SJSA1 (cell line): ENCODE measurements at places on chromosomes 2 and 18. TPM values are rescaled to one million over a fixed set of nuclear protein-coding genes. Genes with fewer than 3 reads are reported as not detected.

- no peak overlapping the region for H3K4me3 ChIP-seq
- peak overlapping the region; percentile 83 for H3K27ac ChIP-seq
- no peak for DNase-seq
- H3K27me3 ChIP-seq = no peaks in the 10 kb centered on the region
- no peaks in the 10 kb centered on the region for H3K36me3 ChIP-seq
- peaks cover 67% of the 10 kb centered on the region for H3K4me1 ChIP-seq
Observed at GRCh38 chr2:149745396-149746230, 158.0 kb upstream of the MMADHC start.

DNA sequence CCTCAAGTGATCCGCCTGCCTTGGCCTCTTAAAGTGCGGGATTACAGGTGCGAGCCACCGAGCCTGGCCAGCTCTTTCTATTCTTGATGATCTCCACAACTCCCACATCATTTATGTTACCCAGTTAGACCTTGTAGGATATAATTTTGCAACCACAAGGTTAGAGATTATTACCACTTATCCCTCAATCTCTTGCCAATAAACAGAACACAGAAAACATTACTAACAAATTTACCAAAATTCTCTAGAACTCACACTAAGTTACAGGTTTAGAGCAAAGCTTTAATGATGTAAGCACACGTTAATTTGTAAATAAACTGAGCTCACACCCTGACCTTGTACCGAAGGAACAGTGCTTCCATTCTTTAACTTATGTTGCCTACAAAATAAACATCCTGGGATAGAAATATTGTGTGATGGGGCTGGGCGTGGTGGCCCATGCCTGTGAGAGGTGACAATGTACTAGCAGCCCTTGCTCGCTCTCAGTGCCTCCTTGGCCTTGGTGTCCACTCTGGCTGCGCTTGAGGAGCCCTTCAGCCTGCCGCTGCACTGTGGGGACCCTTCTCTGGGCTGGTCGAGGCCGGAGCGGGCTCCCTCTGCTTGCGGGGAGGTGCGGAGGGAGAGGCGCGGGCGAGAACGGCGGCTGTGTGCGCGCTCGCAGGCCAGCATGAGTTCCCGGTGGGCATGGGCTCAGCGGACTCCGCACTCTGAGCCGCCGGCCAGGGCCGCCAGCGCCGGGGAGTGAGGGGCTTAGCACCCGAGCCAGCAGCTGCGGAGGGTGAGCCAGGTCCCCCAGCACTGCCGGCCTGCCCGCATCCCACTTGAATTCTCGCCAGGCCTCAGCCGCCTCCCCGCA lies 42.1 kb upstream of the ITSN2 start:
- H3K4me1 ChIP-seq = peaks cover 3% of the 10 kb centered on the region; the same call in 1 of the 2 replicates
- peaks cover 9% of the 10 kb centered on the region; the same call in 1 of the 2 replicates for H3K27me3 ChIP-seq
- no peaks in the 10 kb centered on the region for H3K36me3 ChIP-seq
- no peak overlapping the region for H3K27ac ChIP-seq

- no peak overlapping the region for H3K27ac ChIP-seq
- no peak for DNase-seq
- H3K36me3 ChIP-seq = no peaks in the 10 kb centered on the region
- H3K4me1 ChIP-seq = no peaks in the 10 kb centered on the region
Observed at GRCh38 chr2:74066491-74067203, 81.1 kb downstream of the BOLA3 start.

DNA sequence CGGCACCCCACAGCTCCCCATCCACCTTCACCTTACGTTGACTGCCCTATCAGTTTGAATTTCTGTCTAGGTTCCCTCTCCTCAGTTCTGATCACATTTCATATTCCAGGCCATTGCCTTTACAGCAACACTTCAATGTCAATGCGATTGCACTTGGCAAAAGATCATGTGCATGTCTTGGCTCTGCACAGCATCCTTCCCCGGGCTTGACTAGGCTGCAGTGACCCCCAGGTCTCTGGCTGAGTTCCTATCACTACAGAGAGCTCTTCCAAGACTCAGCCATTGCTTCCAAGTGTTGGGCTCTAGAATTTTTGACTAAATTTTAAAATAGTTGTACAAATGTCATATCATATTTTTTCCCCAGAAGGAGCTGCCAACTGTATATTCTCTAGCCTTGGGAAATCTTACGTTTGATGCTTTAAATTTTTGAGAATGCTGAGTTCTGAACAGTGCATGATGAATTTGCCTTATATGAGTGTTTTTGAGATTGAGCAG lies 103.8 kb upstream of the NEDD4L start:
- H3K27ac ChIP-seq = no peak overlapping the region
- no peaks in the 10 kb centered on the region; the same call in 1 of the 2 replicates for H3K27me3 ChIP-seq
- DNase-seq = no peak

DNA sequence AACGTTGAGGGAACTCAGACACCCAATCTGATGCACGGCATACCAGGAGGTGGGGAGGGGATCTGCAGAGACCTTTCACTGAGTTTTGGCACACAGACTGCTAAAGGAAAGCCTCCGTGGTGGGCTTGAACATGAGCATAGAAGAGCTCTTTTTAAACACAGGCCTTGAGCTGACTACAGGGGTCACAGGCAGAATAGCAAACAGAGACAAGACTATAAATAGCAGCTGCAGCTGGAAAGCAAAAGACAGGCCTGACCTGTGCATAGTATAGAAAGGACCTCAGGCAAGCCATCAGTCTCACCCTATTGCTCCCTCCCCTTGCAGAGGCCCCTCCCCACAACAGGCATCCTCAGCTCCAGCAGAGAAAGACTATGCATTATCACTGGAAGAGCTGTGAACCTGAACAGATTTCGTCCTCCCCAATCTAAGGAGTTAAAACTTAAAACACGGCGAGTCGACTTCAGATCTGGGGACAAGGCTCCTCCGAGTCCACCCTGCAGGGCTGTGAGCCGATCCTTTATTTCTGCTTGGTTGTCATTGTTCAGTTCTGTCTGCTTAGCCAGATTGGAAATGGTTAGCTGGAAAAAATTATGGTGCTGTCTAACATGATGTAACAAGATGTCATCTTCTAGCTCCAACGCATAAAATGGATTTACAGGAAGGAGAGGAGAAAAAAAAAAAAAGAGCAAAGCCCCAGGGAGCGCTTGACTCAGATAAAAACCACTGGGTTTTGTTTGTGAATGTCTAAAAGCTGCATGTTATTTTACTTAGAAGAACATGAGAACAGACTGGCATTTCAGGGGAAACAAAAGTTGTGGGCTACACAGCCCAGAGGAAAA lies 25.2 kb upstream of the LCLAT1 start:
- H3K36me3 ChIP-seq = no peaks in the 10 kb centered on the region
- H3K27ac ChIP-seq = peak overlapping the region; percentile 48
- H3K4me1 ChIP-seq = peaks cover 27% of the 10 kb centered on the region
- no peak for DNase-seq
- H3K4me3 ChIP-seq = no peak overlapping the region

DNA sequence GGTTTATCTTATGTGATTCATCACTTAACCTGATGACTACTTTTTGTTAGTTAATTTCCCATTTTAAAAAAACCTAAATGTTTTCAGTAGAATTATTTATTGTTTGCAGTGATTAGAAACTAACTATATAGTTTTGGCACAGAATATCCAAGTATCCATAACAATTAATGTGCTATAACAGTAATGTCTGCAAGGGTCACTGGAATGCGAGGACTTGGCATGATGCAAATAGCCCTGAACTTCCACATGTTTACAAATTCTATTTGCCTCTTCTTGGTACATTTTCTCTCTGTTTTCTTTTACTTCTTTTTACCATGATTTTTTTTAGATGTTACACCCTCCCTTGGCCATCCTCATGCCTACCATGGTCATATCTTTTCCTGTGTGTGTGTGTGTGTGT lies 49.3 kb upstream of the GALNT3 start:
- no peaks in the 10 kb centered on the region for H3K4me1 ChIP-seq
- H3K4me3 ChIP-seq = no peak overlapping the region
- no peaks in the 10 kb centered on the region for H3K36me3 ChIP-seq
- no peak for DNase-seq

DNA sequence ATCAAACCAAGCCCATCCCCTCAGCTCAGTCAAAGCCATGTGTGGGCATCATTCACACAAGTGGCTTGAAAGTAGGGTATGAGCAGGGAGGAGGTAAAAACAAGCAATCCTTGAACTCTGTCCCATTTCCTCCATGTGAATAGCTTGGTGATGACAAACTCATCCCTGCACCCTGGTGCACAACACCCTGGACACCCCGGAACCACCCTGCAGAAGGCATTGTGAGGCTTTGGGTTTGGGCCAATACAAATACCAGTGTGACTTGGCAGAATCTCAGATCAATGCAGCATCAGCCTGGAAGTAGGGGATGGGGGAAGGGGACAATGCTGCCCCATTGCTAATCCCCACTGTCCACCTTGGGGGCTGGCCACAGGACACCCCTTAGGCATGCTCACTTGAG lies 28.6 kb downstream of the TGFA start:
- no peak for DNase-seq
- H3K27ac ChIP-seq = 0 out of 2 replicates have a peak overlapping the region, but pooled peaks have one; percentile 4
- 0 out of 2 replicates have a peak, but pooled peaks cover 2% of the 10 kb centered on the region for H3K27me3 ChIP-seq
- H3K36me3 ChIP-seq = no peaks in the 10 kb centered on the region

GRCh38 chr2:211957799-211958198 lies 580.8 kb downstream of the ERBB4 start:
- DNase-seq = no peak
- H3K27me3 ChIP-seq = no peaks in the 10 kb centered on the region
- H3K27ac ChIP-seq = no peak overlapping the region
- H3K36me3 ChIP-seq = no peaks in the 10 kb centered on the region
- H3K4me3 ChIP-seq = no peak overlapping the region

DNA sequence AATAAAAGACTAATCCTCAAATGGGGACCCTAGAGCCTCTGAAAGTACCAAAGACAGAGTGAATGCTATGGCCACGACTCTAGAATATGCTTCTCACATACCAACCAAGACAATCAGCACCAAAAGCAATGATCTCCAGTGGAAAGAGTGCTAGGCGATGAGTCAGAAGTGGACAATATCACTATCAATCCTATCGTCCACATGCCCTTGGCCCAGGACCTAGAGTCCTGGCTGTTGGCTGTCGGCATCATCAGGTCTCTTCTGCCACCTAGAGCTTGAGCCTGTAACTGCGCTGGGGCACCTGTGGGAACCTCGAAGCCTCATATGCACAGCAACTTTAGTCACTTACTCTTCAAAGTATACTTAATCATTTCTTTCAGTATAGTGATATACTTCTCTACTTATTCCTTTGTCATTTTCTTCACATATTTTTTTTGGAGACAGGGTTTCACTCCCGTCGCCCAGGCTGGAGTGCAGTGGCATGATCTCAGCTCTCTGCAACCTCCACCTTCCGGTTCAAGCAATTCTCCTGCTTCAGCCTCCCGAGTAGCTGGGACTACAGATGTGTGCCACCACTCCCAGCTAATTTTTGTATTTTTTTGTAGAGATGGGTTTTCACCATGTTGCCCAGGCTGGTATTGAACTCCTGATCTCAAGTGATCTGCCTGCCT lies 29.7 kb downstream of the NOL10 start:
- no peaks in the 10 kb centered on the region for H3K27me3 ChIP-seq
- H3K27ac ChIP-seq = no peak overlapping the region
- peaks cover 16% of the 10 kb centered on the region for H3K4me1 ChIP-seq
- no peak overlapping the region for H3K4me3 ChIP-seq
- DNase-seq = peak; percentile 63

GRCh38 chr2:197089655-197090054 lies 163.1 kb upstream of the PGAP1 start:
- no peaks in the 10 kb centered on the region for H3K36me3 ChIP-seq
- H3K4me3 ChIP-seq = no peak overlapping the region
- no peak overlapping the region for H3K27ac ChIP-seq
- H3K4me1 ChIP-seq = no peaks in the 10 kb centered on the region
- H3K27me3 ChIP-seq = no peaks in the 10 kb centered on the region

DNA sequence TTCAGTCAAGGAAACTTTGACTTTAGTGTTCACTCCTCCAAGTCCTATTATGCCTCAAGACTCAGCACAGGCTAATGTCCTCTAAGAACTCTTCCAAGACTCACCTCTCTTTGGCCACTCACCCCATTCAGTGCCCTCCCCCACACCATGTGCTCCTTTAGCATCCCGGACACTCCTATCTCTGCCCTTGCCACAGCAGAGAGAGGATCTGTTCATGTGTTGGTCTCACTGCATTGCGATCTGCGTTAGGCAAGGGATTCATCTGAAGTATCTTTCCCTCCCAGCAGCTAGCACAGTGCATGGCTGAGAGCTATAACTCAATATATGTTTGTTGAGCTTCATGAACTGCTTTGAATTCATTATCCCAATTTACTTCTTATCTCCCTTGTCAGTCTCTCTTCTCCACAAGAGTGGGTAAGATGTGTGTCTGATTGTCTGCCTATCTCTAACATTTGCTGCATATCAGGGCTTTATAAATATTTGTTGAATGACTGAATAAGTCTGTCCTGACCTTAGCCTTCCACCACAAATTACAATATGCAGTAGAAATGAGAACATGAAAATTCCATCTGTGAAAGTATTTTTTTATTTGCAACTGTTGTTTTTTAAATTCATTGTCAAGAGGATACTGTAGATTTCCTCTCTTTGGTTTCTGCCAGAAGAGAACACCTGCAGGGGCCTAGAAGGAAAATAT lies 179.9 kb upstream of the NCKAP5 start:
- no peak for DNase-seq
- no peak overlapping the region for H3K4me3 ChIP-seq
- H3K27ac ChIP-seq = no peak overlapping the region
- H3K36me3 ChIP-seq = no peaks in the 10 kb centered on the region

DNA sequence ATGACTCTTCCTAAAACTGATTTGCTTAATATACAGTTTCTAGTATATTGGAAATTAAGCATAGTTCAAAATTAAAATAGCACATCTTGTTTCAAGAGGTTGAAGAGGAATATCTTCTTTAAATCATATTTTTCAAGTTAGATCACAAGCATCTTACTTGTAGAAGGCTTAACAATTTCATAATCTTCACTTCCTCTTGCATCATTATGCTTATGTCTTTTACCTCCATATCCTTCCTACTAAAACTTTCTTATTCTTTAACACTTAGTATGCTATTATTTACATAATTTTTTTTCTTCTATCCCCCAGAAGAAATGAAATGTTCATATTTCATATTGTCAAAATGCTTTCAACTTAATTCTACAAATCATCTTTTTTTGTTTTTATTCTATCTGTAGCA lies 1354.9 kb upstream of the TMEFF2 start:
- H3K4me1 ChIP-seq = no peaks in the 10 kb centered on the region
- H3K4me3 ChIP-seq = no peak overlapping the region
- no peaks in the 10 kb centered on the region for H3K36me3 ChIP-seq
- H3K27ac ChIP-seq = no peak overlapping the region
- DNase-seq = no peak

DNA sequence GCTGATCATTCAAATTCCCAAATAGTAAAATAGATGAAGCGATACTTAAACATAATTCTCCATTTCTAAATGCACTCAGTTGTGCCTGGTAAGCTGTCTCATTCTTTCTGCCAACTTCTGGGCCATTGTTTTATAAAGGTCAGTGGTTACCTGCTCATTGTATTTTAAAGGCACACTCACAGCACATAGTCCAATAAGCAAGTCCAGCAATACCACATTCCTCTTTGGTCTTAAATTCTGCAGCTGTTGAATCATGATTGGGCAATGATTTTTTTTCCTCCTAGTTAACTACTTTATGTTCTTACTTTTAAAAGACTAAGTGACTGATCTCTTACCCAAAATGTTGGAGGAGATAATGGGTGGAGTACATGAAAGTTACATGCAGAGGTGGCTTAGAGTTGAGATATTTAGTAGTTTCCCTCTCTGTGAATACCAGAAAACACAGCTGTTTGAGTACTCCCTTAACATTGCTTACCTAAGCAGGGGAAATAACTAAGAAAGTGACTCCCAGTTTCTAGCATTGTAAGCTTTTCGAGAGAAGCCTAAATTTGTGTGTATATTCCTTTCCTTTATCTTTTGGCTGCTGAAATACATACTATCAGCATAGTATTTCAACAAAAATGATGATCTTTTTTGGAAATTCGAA lies 220.7 kb downstream of the CAMKMT start:
- no peak for DNase-seq
- H3K4me3 ChIP-seq = no peak overlapping the region
- H3K4me1 ChIP-seq = no peaks in the 10 kb centered on the region
- no peaks in the 10 kb centered on the region for H3K27me3 ChIP-seq

The STPG4 gene
- total RNA-seq = not detected in 2 replicates
